ENCODE measurements at places on chromosomes 7 and 10.

- DNase-seq = no peak
Measured at GRCh38 chr10:121260377-121260776, 337.9 kb downstream of the FGFR2 start.

DNA sequence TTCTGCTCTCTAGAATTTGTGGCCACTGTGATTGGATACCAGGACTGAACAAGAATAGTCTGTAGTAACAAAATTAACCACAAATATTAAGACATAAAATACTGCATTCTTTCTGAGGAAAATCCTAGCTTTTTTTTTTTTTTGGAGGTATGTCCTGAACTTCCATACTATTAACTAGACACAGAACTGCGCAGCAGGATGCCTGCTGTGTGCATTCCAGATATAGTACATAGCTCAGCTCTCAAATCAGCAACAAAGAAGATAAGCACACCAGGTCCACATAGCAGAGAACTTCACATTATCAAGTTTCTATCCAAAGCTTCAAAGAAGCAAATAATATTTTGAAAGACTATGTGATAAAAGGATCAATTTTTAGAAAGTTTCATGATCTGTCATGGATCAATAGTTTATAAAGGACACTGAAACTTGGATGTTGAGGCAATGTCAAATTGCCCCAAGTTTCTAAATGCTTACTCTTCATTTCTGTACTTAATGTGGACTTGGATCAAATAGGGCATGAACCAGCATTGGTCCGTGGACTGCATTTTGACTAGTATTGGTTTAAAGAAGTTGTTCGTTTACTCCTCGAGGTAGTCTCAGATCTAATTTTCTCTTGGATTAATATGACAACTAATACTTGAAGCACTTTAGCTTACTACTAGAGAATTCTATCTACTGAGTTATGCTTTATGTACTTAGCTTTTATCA lies 15.4 kb downstream of the NAMPT start:
- no peak for DNase-seq

DNA sequence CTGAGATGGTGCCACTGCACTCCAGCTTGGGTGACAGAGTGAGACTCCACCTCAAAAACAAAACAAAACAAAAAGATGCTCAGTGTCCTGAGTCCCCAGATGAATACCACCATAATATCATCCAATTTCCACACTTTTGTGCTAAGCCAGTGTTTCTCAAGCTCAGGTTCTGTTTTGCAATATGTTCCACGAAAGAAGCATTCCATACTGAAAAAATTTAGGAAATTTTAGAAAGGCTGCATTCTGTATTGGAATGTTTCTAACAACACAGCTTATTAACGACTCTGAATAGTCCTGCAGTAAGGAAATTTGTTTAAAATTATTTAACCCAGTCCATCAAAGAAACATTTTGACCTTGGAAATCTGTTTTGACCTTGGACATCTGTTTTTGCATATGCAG lies 142.4 kb downstream of the EPC1 start:
- DNase-seq = no peak

DNA sequence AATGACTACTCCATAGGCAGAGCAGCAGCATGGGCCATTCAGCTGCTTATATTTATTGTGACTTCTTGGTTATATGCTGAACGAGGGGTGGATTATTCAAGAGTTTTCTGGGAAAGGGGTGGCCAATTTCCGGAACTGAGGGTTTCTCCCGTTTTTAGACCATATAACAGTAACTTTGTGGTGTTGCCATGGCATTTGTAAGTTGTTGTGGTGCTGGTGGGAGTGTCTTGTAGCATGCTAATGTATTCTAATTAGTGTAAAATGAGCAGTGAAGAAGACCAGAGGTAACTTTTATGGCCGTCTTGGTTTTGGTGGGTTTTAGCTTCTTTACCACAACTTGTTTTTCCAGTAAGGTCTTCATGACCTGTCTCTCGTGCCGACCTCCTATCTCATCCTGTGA lies 139.6 kb downstream of the KLF6 start:
- no peak for DNase-seq

GRCh38 chr7:90425376-90425775 lies 22.1 kb downstream of the CLDN12 start:
- DNase-seq = peak; percentile 26

Data from urothelium cell line (cell line).